Fibroblast of skin of back (primary cell): ENCODE measurements at places on chromosomes 7 and 10.

GRCh38 chr7:90980545-90980944, 283.7 kb upstream of the FZD1 start:
- no peak for DNase-seq

GRCh38 chr7:16268821-16269768, 152.2 kb downstream of the CRPPA start:
- peak; percentile 44 for DNase-seq

DNA sequence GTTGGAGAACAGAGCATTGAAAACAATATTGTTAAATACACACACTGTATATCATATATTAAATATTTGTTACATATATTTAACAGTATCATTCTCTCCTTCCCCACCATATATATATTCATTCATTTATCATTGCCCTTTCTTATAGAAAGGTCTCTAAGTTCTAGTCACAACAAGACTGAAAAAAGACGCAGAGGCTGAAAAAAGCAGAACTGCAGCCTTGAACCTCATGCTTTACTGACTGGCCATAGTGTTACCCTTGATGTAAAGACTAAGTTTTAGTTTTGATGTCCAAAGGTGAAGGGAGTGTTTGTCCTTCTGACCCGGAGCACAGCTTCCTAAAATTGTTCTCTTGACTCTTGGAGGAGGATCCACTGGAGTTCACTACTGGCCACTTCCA, 247.9 kb downstream of the PTEN start:
- DNase-seq = no peak

GRCh38 chr7:84535580-84536270, 341.1 kb upstream of the SEMA3A start:
- no peak for DNase-seq

GRCh38 chr7:2165610-2166594, 66.8 kb downstream of the MAD1L1 start:
- no peak for DNase-seq

DNA sequence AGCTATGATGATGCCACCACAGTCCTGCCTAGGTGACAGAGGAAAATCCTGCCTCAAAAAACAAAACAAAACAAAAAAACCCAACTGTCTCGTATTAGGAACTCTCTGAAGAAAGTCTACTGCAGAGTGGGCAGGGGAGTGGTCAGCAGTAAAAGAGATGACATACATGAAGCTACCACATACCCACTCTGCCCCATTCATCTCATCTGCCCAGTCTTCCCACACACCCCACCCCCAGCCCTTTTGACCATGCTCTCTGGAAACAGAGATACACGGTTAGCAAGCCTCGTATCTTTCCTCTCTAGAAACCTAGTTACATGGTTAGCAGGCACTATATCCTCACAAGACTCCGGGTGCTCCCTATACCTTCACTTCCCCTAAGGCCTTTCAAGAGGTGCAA, 8.3 kb downstream of the SLC37A3 start:
- no peak for DNase-seq

GRCh38 chr7:143900230-143900766, 1.7 kb downstream of the TCAF1 start:
- DNase-seq = peak; percentile 7
